CD4-positive, alpha-beta T cell treated with Interferon gamma for 1 hour (primary cell): ENCODE measurements at places on chromosomes 7 and 10.

DNA sequence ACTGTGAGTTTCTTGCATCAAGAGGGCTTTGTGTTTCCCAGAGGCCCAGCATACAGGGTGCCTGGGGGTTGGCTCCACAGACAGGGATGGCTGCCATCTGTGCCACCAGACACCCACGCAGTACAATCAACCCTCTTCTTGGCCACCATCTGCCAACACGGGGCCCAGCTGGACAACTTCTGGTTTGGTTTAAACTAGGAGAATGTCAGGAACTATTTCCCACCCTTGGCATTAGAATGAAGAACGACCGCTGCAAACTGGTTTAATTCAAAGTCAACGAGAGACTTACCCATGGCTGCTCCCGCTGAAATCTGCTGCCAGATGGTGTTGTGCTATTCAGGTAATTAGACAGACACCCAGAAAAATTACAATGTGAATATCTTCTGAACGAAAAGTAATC lies 27.8 kb downstream of the NMT2 start:
- DNase-seq = no peak

DNA sequence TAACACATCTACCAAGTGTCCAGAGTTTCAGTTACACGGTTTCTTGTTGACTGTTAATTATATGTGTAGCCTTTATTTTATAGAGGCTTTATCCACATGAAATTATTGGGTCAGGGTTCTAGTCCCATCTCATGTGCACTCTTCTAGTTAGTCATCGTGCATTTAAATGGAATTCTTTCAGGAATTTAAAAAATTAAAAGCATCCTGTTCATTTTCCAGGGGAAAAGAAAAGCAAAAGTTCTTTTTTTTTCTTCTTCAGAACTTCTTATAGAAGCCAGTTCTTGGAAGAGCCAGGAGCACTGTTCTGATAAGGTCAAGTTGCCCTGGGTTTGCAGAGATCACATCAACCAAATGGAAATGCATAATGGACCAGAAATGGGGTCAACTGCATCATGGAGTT lies 324.7 kb downstream of the INHBA start:
- DNase-seq = no peak

DNA sequence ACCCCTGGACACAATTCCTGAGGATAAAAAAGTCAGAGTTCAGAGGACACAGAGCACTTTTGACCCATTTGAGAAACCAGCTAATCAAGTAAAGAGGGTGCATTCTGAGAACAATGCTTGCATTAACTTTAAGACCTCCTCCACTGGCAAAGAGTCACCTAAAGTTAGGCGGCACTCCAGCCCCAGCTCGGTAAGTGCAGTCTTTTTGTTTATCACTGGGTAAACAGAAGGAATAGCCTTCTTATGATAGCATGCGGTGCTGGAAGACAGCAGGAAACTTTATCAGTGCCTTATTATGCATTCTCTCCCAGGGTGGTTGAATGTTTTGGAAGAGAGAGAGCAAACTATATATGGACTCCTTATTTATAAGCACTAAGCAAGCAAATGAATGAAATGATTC lies 130.5 kb downstream of the CDK14 start:
- DNase-seq = no peak

- DNase-seq = no peak
Measured at GRCh38 chr7:20514364-20514763, 101.1 kb upstream of the ABCB5 start.

DNA sequence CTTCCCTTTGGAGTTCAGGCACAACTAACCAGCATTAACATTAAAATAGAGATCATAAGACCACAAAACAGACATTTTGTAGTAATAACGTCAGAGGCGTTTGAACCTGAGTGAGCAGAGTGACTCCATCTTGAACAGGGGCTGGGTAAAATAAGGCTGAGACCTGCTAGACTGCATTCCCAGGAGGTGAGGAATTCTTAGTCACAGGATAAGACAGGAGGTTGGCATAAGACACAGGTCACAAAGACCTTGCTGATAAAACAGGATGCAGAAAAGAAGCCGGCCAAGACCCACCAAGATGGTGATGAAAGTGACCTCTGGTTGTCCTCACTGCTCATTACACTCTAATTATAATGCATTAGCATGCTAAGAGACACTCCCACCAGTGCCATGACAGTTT lies 493.2 kb upstream of the AUTS2 start:
- DNase-seq = no peak

DNA sequence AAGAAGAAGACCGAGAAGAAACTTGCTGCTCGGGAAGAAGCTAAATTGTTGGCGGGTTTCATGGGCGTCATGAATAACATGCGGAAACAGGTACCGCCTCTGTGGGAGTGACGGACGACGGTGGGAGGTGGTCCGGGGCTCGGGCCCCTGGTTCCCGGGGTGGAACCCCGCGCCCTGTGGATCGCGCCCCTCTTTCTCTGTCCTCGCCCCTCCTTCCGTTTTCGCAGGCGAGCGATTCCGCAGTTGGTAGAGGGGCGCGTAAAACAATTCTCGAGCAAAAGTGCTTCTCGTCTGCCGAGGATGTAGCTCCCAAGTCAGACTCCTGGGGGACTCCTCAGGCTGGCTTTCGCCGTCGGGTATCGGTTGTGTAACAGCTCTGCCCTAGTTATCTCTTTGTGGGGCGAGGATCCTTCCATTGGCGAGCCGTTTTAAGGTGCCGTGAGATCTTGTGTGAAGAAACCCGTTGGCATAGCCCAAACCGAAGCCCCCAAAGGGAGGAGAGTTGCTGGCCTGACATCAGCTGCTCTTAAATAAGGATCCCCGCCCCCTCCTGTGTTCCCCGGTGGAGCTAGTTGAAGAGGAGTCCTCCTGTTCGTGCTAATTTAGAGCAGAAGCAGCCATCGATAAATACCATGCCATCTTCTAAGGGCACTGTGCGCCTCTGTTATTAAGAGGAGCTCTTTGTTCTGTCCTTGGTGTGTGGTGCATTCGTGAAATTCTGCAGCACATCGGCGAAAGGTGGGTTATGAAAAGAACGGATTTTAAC lies 655 bp downstream of the KLHL7 start:
- DNase-seq = peak; percentile 38

GRCh38 chr7:111103678-111104274 lies 12.8 kb downstream of the LRRN3 start:
- no peak for DNase-seq

- no peak for DNase-seq
Measured at GRCh38 chr7:45985902-45986301, 64.8 kb upstream of the IGFBP3 start.

DNA sequence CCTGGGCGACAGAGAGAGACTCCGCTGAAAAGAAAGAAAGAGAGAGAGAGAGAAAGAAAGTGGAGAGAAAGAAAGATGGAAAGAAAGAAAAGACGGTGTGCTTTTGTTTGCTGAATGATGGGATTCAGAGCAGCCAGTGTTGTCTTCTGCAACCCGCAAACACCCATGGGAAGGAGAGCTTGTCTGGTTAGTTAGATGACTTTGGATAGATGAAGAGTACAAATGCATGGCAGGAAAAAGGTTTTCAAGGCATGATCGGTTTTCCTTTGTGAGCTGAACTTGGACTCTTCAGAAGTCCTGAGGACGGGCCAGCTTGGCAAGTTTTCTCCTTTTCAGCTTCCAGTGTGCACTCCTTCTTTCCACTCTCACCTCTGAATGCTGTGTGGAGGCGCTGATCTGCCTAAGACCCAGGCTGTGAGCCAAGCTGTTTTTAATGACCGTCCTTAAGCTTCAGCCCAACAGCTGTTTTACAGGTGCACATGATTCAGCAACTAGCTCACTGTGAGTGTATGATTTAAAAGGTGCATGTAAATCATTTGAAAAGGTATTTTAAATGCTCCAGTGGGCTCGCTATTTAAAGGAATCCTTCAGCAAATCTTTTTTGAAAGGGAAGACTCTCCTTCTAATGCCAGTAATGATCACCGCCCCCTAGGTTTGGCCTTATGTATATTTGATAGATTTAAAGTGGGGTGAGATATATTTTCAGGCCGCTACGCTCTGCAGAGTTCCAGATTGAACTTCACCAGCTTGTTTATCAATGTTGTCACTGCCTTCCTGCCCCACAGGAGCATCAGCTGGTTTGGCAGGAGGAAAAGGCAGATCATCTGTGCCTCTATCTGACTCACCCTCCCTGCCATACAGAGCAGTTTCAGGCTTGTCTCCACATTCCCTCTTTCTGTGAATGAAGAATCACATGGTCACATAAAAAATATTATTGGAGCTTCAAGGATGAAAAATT lies 115.0 kb downstream of the PLXDC2 start:
- DNase-seq = no peak

DNA sequence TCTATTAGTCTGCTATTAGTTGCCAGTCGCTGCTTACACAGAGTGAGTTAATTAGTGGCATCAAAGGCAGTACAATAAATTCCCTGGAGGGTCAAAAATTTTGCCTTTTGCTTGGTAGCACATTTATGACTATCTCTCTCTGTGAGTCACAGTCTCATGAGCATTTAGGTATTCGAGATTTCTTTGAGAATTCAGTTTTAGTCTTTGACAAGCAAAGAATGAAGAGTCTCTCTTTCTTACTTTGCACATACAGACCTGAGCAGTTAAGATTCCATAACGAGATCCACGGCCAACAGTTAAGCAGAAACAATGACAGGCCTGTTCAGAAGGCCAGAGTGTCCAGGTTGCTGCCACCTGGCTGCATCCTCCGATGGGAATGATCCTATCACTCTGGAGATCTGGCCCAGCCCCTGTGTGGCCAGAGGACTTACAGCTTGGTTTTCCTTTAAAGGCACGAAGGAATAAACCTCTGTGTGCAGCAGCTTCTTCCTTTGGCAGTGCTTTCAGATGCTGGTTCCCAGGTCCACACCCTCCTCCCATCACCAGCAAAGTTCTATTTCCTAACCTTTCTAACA lies 80.6 kb downstream of the GLI3 start:
- no peak for DNase-seq

DNA sequence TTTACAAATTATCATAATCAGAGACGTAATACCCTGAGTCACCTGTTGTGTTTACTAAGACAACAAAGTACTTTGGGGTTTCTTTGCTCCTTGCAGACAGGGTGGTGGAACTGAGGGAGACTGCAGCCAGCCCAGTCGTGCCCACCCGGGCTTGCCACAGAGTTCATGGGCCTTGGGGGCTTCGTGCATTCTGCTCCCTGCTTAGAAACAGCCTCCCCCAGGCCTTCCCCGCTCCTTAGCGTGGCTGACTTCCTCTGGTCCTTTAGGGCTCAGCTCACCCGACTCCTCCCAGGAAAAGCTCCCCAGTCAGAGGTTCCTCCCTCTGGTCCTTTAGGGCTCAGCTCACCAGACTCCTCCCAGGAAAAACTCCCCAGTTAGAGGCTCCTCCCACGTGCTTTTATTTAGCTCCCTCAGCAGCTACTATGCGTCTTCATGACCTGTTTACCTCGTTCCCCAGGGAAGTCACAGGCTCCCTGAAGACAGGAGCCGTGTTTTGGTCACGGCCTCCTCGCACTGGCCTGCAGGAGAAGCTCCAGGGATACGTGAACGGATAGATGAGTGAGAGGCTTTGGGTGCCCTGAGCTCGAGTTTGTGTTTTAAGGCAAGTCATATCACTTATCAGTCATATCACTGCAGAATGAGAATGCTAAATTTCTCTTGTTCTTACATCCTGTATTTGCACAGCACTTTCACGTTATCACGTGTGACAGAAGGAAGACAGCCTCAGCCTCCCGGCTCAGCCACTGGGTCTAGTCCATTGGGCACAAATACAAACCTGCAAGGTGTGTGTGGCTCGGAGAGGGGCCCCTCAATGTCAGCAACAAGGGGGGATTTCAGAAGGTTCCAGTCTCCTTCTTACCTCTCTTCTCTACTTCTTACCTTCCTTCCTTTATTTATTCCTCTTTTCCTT lies 52.7 kb upstream of the VIPR2 start:
- DNase-seq = no peak

GRCh38 chr10:100151723-100152300 lies 34.0 kb downstream of the ERLIN1 start:
- DNase-seq = no peak

DNA sequence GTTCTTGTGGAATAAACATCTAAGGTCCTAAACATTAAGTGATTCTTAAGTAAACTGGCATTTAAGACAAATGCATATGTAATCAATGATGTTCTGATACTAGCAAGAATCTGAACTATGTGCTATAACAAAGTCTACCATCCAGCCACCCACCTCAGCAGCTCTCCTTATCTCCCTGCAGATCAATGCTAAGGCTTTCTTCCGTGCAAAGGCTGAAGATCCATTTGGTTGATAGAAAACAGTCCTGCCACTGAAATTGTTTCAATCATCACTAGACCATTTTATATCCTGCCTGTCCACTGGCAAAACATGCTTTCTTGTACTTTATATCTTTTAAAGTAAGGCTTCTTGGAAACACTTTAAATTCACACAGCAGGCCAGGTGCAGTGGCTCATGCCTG lies 6.3 kb upstream of the SMKR1 start:
- DNase-seq = no peak

DNA sequence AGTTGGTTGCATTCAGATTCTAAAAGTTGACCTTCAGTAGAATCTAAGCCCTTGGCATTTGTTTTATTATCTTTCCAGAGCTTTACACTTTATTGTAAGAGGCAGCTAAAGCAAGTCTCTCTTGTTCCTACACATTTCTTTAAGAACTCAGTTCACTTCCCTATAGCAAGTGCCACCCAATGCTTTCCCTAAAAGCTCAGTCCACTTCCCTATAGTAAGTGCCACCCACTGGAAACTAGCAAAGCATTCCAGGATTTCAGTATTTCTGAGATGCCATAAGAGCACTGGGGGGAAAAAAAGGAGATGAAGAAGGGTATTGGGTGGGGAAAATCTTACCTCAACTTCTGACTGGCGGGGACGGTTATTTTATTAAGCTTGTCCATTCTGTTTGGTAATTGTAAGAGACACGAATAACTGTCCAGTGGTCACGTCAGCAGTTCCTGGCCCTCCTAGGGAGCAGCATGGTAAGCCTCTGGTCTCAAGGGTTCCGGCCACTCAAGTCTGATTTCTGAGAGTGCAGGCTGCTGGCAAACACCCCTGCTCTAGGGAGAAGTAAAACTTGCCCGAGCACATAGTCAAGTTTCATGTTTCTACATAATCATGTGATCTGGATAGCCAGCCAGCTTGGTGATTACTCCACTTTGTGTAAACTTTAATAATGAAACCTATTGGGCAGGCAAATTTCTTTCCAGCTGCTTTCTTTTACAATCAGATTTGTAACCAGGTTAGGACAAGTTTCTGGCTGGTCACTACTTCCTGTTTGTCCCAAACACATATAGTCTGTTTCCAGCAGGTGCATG lies at the start of gene BLNK:
BLNK (minus strand) TSS at position 554 of the 800 bp plus-strand sequence; CDS start at position 383, 171 bp downstream.
- peak; percentile 42 for DNase-seq

DNA sequence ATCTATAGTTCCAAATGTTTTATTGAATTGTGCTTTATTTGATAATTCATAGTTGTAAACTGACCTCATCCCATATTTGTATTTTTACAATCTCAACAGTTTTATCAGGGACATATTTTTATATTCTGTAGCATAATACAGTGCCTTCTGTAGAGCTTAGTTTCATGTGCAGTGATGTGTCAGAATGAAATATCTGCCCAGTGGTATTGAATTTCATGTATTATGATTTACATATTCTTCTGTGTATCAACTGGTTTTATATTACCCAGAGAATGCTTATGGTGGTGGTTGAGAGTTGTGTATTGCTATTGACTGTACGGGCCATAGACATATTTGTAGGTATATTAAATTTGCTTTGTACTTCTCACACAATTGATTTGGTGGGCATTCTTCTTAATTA lies 89.9 kb downstream of the KAT6B start:
- DNase-seq = no peak
